ENCODE measurements at places on chromosomes 2 and 18. TPM values are rescaled to one million over a fixed set of nuclear protein-coding genes. Genes with fewer than 3 reads are reported as not detected.

DNA sequence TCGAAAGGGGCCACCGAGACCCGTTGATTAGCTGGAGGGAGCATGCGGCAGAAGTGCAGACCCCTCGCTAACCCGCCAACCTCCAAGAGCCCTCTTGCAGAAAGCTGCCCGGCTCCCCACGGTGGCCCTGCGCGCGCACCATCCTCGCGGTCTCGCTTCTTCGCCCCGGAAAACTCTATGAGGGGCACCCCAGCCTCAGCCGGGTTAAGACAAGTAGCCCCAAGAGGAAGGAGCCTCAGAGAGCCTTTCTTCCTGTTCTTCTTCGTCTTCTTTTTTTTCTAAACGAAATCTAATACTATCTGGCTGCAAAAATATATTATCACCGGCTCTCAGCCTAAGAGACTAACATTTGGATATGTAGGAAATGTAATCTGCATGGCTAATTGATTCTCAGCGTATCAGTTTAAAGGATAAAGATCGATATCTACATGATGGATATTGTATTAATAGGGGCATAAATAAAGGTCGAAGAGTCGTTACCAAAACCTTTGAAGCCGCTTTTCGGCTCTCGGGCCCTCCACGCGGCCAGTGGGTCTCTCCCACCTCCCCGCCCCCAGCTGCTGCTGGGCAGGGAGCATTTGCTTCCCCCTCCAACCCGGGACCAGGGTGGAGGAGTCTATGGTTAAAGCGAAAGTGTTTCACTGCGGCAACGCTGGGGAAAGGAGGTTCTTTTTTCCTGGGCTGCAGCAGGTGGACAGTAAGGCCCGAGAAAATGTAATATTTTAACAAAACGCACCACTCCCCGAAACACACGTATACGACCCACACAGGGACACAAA lies 6.1 kb upstream of the PAX3 start:
- H3K36me3 ChIP-seq, result no peaks in the 10 kb centered on the region
- H3K4me1 ChIP-seq, result peaks cover 27% of the 10 kb centered on the region
- peaks cover 100% of the 10 kb centered on the region for H3K27me3 ChIP-seq
- no peak overlapping the region for H3K27ac ChIP-seq
- DNase-seq, result no peak

- no peak overlapping the region for H3K27ac ChIP-seq
- H3K36me3 ChIP-seq, result no peaks in the 10 kb centered on the region
- peaks cover 32% of the 10 kb centered on the region for H3K4me1 ChIP-seq
- peak; percentile 29 for DNase-seq
These were observed 105.2 kb upstream of the ID2 start for GRCh38 chr2:8576525-8577167.

GRCh38 chr2:232955856-232956255 lies 57.2 kb downstream of the NGEF start:
- no peak overlapping the region for H3K4me3 ChIP-seq
- DNase-seq, result no peak
- H3K36me3 ChIP-seq, result no peaks in the 10 kb centered on the region
- H3K27me3 ChIP-seq, result no peaks in the 10 kb centered on the region
- H3K27ac ChIP-seq, result no peak overlapping the region

The CYP27C1 gene
- 0.64 TPM for total RNA-seq

DNA sequence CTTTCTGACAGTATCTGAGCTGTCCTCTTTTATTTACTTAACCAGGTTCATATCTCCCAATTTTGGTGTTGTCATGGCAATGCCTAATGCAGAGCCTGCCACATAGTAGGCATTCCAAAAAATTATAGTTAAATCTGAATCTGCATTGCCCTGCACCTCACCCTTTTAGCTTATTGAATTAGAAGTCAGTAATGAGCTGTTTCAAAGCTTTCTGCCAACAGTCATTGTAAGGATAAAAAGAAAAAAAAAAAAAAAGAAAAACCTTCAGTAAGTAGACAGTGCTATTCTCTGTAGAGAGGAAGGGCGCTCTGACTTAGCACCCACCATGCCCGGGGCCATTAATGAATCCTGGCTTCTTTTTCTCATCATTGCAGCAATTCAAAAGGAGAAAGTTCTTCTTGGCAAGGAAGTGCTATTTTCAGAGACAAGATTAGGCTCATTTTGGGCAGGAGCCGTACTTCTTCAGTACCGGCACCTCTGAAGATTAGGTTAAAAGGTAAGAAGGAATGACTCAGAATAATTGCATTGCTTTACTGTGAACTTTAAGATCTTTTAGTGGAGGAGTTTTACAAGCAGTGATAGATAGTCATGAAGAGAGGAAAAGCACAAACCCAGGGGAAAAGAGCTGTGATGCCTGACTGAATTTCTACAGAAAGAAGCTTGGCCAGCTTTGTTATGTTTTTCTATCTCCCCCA lies 2041.2 kb upstream of the PIK3C3 start:
- no peak overlapping the region for H3K4me3 ChIP-seq
- no peaks in the 10 kb centered on the region for H3K27me3 ChIP-seq
- no peaks in the 10 kb centered on the region for H3K36me3 ChIP-seq
- H3K4me1 ChIP-seq, result no peaks in the 10 kb centered on the region

The IL37 gene
- total RNA-seq, result not detected

DNA sequence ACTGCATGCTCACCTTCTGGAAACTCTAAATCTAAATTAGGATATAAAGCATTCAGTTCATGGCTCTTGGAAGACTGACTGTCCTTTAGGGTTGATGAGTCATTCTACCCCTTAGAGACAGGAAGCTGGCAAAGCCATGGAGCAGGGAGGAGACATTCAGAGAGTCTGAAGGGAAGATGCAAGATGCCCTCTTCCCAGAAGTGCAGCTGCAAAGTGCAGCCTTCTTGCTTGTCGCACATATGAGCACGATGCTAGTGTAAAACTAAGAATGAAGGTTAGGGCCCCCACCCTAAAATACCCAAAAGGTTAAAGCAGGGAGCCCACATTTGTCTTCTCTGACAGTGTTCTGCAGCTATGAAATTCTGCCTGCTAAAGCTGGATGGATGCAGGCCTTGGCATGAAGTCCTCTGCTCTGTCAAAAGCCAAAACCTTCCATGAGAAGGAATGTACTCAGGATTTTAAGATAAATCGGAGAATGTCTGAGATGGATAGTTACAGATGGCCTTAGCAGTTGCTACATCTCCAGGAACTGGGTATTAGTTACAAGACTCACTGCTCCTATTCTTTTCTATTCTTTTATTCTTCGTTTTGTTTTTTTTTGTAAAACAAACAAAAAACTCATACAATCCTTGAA lies 89.7 kb downstream of the POLE4 start:
- no peaks in the 10 kb centered on the region for H3K36me3 ChIP-seq
- H3K4me1 ChIP-seq, result no peaks in the 10 kb centered on the region
- H3K27ac ChIP-seq, result no peak overlapping the region
- no peaks in the 10 kb centered on the region for H3K27me3 ChIP-seq
- DNase-seq, result no peak
